Activated CD4-positive, alpha-beta T cell treated with anti-CD3 and anti-CD28 coated beads, Interleukin-2, amount 10 ng/mL, durations not matched to agents 7 days and 5 days (primary cell): ENCODE measurements at places on chromosomes 2 and 18. TPM values are rescaled to one million over a fixed set of nuclear protein-coding genes. Genes with fewer than 3 reads are reported as not detected.
A peak's percentile ranks its signal among the peaks of the same experiment; 100 is the strongest.

ABCG8 gene
- total RNA-seq: not detected

DNA sequence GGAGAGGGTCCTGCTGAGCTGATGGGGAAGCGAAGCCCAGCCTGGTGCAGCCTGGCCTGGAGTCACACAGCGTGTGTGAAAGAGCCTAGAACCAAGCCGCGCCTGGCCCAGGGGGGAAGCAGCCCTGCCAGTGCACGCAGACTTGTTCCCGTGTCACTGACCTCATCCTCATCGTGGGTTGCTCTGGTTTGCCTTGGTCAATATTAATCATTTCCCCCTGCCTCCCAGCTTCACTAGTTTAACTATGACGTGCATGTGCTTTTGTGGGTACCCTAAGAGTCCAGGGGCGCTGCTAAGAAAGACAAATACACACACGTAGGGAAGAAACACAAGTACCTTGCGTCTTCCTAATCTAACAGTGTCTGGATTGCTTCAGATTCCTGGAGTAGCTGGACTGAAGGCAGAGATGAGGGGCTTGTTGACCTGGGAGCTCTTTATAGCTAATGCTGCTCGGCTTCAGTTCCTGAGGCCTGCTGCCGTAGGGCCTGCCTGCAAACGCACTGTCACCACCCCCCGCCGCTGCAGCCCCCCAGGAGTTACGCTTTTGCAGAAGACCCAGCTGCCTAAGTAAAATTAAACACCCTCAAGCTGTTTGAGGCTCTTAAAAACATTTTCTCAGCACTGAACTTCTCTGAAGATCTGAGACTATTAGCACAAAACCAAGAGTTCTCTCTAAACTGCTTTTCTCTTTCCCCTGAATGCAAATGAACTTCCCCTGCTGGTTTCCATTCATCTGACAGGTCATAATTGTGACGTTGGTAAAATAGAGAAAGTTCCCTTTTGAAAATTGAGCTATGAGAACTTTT lies 159.2 kb downstream of the FAM210A start:
- no peak for DNase-seq
- peak overlapping the region; percentile 35 for H3K4me3 ChIP-seq
- H3K27me3 ChIP-seq: no peaks in the 10 kb centered on the region
- peaks cover 3% of the 10 kb centered on the region for H3K36me3 ChIP-seq
- H3K27ac ChIP-seq: peak overlapping the region; percentile 88

DNAJC5G gene
- total RNA-seq: not detected

DNA sequence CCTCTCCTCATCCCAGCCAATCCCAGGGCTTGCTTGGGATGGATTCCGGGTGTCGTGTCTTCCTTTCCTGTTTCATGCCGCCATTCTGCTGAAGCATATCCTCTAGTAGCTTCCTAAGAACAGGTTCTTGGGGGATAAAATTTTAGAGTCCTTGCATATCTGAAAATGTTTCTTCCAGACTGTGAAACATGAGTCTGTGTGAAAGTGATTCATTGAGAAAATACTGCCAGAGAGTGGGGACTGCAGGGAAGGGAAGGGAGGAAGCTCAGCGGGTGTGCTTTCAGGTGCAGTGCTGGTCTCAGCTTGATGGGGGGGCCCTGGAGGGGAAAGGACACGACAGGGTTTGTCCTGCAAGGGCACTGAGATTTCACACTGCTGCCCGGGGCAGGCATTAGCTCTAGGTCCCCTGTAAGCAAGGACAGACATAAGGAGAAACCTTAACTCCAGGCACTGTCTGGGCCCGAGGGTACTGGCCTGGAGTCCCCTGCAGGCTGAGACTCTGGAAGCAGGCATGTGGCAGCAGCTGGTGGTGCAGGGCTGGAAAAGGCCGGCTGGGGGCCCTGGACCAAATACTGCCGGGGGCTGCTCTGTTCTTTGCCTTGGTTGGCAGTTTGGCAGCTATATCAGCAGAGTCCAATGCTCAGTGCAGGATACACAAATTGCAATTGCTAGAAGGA lies 97.6 kb upstream of the HS6ST1 start:
- H3K36me3 ChIP-seq: no peaks in the 10 kb centered on the region
- H3K4me1 ChIP-seq: no peaks in the 10 kb centered on the region
- no peaks in the 10 kb centered on the region for H3K27me3 ChIP-seq
- no peak overlapping the region for H3K27ac ChIP-seq
- H3K4me3 ChIP-seq: no peak overlapping the region
- DNase-seq: no peak

GRCh38 chr2:162317861-162318327 lies 590 bp downstream of the IFIH1 start:
- peaks cover 35% of the 10 kb centered on the region for H3K36me3 ChIP-seq
- H3K4me1 ChIP-seq: peaks cover 61% of the 10 kb centered on the region
- peak overlapping the region; percentile 98 for H3K27ac ChIP-seq
- H3K27me3 ChIP-seq: no peaks in the 10 kb centered on the region
- peak overlapping the region; percentile 88 for H3K4me3 ChIP-seq
- peak; percentile 26 for DNase-seq

DNA sequence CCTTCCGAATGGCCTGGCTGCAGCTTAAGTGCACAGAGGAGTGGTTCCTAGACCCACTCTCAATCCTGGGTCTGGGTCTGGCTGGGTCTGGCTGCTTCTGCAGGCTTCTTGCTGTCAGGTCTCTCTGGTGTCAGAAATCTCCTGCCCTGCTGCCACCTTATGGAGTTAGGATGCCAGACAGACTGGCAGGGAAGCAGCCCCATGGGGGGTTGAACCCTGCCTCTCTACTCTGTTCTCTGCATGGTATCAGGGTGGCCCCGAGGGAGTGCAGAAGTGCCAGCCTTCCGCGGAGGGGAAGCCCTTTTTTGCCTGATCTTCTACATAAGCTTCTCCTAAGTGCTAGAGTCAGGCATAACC lies 89.4 kb downstream of the ZCCHC2 start:
- H3K36me3 ChIP-seq: no peaks in the 10 kb centered on the region
- H3K27ac ChIP-seq: no peak overlapping the region
- peaks cover 25% of the 10 kb centered on the region for H3K27me3 ChIP-seq
- DNase-seq: no peak

DNA sequence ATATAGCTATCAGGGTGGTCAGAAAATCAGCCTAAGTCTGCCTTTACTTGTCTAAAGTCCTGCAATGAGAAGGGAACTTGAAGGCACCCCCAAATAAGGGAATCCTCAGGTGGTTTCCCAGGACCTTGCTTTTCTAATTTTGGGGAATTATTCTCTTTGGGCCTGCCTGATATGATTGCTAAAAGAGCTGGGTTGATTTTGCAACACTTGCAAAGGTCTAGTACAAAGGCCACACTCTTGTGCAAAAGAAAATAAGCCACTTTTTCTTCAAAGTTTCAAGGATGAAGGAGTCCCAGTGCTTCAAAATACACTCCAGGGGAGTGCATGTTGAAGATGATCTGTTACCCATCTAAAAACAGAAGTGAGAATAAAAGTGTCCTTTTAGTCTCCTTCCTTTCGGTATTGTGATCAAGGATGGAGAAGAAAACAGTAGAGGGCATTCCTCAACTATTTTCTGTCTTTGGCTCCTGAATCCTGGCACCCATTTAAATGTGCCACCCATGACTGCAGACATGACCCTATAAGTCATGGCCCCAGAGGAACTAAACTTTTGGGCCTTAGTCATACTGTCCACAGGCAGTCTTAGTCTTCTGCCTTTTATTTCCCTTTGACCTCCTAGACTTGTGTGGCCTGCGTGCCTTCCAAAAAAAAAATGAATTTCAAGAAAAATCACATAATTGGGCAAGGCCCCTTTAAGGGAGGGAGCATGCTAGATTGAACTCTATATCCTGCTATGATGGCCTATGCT lies 5.1 kb downstream of the SULT1C3 start:
- H3K27ac ChIP-seq: no peak overlapping the region
- no peak overlapping the region for H3K4me3 ChIP-seq
- H3K27me3 ChIP-seq: no peaks in the 10 kb centered on the region
- DNase-seq: no peak
- H3K4me1 ChIP-seq: no peaks in the 10 kb centered on the region

DNA sequence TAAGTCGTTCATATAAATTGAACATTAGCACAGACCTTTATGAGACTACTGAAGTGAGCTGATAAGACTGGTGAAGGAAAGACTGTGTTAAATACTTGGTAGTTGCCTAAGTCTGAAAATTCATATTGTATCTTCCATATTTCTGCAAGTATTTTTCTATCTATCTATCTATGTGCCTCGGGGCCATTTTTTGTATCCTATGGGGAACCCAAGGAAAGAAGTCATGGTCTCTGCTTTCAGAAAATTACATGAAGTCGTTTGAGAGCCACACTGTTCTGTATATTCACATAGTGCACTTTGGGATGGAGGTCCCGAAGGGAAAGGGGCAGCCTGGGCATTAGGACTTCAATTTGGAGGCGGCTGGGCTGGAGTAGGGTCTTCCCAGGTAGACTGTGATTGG lies 89.6 kb downstream of the EPAS1 start:
- H3K27me3 ChIP-seq: no peaks in the 10 kb centered on the region
- peak overlapping the region; percentile 52 for H3K27ac ChIP-seq
- DNase-seq: no peak
- no peaks in the 10 kb centered on the region for H3K36me3 ChIP-seq
- peaks cover 9% of the 10 kb centered on the region for H3K4me1 ChIP-seq
- H3K4me3 ChIP-seq: no peak overlapping the region

ZNF519 gene
- 14.4 TPM for total RNA-seq

TEKT4 gene
- total RNA-seq: not detected

MRPL30 gene
- total RNA-seq: 22.6 TPM

QPCT gene
- total RNA-seq: not detected

DNA sequence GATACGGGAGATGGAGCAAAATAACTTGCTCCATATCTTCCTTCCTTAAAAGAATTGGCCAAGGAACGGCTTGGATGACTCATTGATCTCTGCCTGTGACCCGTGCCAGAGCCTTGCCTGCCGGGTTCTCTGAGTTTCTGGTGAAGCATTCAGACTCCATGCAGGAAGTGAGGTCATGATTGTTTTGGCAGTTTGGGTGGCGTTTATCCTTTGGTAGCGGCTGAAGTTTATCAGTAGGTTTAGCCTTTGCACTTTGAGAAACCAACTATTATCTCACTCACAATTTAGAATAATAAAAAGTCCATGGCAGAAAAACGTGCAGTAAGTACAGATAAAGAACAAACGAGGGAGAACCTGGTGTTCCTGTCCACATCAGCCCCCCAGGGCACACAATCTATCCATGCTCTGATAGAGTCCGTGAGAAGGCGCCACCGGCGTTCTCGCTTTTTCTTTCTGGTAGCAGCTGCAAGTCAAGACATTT lies 15.0 kb upstream of the CTAGE1 start:
- H3K4me1 ChIP-seq: no peaks in the 10 kb centered on the region
- no peak overlapping the region for H3K27ac ChIP-seq
- no peak for DNase-seq
- H3K4me3 ChIP-seq: no peak overlapping the region

GRCh38 chr2:165408186-165408585 lies 61.3 kb upstream of the CSRNP3 start:
- no peak overlapping the region for H3K27ac ChIP-seq
- no peak overlapping the region for H3K4me3 ChIP-seq
- peaks cover 8% of the 10 kb centered on the region for H3K27me3 ChIP-seq
- DNase-seq: no peak

- H3K27me3 ChIP-seq: no peaks in the 10 kb centered on the region
- no peak overlapping the region for H3K4me3 ChIP-seq
- DNase-seq: no peak
- no peaks in the 10 kb centered on the region for H3K36me3 ChIP-seq
- no peak overlapping the region for H3K27ac ChIP-seq
- H3K4me1 ChIP-seq: no peaks in the 10 kb centered on the region
Measured at GRCh38 chr2:71860381-71860926, 287.2 kb downstream of the CYP26B1 start.

GRCh38 chr2:43467891-43468290 lies 127.9 kb downstream of the THADA start:
- peaks cover 9% of the 10 kb centered on the region for H3K36me3 ChIP-seq
- H3K27ac ChIP-seq: no peak overlapping the region
- peaks cover 1% of the 10 kb centered on the region for H3K4me1 ChIP-seq

DNA sequence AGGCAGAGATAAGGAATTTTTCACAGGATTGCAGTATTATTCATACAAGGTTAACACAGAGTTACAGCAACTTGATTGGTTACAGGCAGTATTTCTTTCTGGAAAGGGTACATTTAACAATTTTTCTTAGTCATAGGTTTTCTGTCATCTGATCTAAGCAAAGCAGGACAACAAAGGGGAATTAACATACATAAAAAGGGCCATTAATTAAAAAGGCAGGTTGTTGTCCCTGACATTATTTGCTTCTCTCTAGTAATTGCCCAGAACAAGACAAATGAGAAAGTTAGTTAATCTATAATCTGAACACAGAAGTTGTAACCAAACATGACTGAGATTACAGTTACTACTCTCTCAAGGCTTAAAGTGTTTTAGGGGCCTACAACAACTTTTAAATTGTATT lies 291.4 kb upstream of the LRRTM4 start:
- no peak for DNase-seq
- no peak overlapping the region for H3K27ac ChIP-seq
- H3K4me1 ChIP-seq: no peaks in the 10 kb centered on the region
- no peaks in the 10 kb centered on the region for H3K36me3 ChIP-seq
- H3K4me3 ChIP-seq: no peak overlapping the region

- no peak overlapping the region for H3K27ac ChIP-seq
- peaks cover 4% of the 10 kb centered on the region for H3K36me3 ChIP-seq
- H3K4me1 ChIP-seq: peaks cover 21% of the 10 kb centered on the region
- peaks cover 62% of the 10 kb centered on the region for H3K27me3 ChIP-seq
- DNase-seq: no peak
Measured at GRCh38 chr2:181674461-181674860, 5.9 kb downstream of the NEUROD1 start.

XIRP2 gene
- total RNA-seq: not detected

- H3K4me1 ChIP-seq: peaks cover 27% of the 10 kb centered on the region
- DNase-seq: no peak
- peak within 1 kb of the TSS; percentile 89 for H3K27ac ChIP-seq
- H3K36me3 ChIP-seq: no peaks in the 10 kb centered on the region
- H3K27me3 ChIP-seq: peaks cover 24% of the 10 kb centered on the region
- H3K4me3 ChIP-seq: peak within 1 kb of the TSS; percentile 89
Measured at GRCh38 chr18:62715436-62715758, at the start of gene PHLPP1. Gene PHLPP1 (plus strand): TSS chr18:62715541. CDS start chr18:62715684, 143 bp downstream.

GRCh38 chr2:66470199-66470598 lies 35.3 kb downstream of the MEIS1 start:
- H3K27ac ChIP-seq: no peak overlapping the region
- no peaks in the 10 kb centered on the region for H3K27me3 ChIP-seq
- H3K4me1 ChIP-seq: no peaks in the 10 kb centered on the region
- no peaks in the 10 kb centered on the region for H3K36me3 ChIP-seq

ITM2C gene
- total RNA-seq: 29.4 TPM

TANK gene
- total RNA-seq: 74.1 TPM

- H3K36me3 ChIP-seq: no peaks in the 10 kb centered on the region
- DNase-seq: no peak
- peaks cover 21% of the 10 kb centered on the region for H3K4me1 ChIP-seq
Measured at GRCh38 chr2:28678944-28679343, 72.7 kb upstream of the PPP1CB start.

GRCh38 chr2:178865146-178865936 lies 58.1 kb upstream of the TTN start:
- H3K36me3 ChIP-seq: peaks cover 10% of the 10 kb centered on the region
- no peak overlapping the region for H3K27ac ChIP-seq
- DNase-seq: no peak
- no peaks in the 10 kb centered on the region for H3K27me3 ChIP-seq
- peaks cover 14% of the 10 kb centered on the region for H3K4me1 ChIP-seq

EVA1A gene
- 0.17 TPM for total RNA-seq

ALPP gene
- not detected for total RNA-seq

- H3K36me3 ChIP-seq: no peaks in the 10 kb centered on the region
- no peak overlapping the region for H3K27ac ChIP-seq
- H3K27me3 ChIP-seq: peaks cover 4% of the 10 kb centered on the region
- no peaks in the 10 kb centered on the region for H3K4me1 ChIP-seq
Measured at GRCh38 chr2:21038403-21039073, 5.3 kb downstream of the APOB start.

- DNase-seq: no peak
- H3K4me3 ChIP-seq: no peak overlapping the region
- H3K27me3 ChIP-seq: no peaks in the 10 kb centered on the region
- no peak overlapping the region for H3K27ac ChIP-seq
- H3K36me3 ChIP-seq: no peaks in the 10 kb centered on the region
- no peaks in the 10 kb centered on the region for H3K4me1 ChIP-seq
Measured at GRCh38 chr2:233791883-233792329, 13.8 kb downstream of the MROH2A start.
